ENCODE measurements at places on chromosomes 7 and 10.
A peak's percentile ranks its signal among the peaks of the same experiment; 100 is the strongest.

DNA sequence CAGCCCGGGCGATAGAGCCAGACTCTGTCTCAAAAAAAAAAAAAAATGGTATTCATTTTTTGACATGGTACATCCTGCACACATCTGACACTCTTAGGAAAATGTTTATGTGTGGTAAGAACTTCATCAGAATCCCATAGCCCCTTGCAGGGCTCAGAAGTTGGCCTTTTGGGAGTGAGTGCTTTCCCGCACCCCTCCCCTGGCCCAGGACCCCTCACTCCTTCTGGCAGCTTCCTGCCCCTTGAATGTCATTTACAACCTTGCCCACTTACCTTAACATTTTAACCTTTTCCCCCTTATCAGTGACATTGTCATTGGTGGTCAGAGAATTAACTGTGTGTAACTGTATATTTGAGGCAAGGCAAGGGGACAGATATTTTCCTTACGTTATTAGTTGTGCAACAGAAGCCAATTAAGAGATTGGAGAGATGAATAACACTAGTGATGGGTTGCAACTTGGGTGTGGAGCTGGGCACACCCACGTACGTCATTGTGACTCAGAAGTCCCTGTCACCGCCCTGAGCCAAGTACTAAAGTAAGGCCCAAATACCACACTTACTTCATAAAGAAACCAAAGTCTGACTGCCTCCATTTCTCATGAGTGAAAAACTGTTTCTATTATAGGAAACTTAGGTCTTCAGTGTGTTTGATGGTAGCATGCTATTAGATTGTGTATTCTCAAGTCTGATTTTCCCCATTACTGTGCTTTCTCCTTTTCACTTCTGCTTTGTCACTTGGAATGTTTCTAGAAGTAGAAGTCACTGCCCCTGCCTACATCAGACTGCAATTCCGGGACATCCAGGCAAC, 31.6 kb downstream of the OGDH start:
- peak; percentile 58 for DNase-seq

DNA sequence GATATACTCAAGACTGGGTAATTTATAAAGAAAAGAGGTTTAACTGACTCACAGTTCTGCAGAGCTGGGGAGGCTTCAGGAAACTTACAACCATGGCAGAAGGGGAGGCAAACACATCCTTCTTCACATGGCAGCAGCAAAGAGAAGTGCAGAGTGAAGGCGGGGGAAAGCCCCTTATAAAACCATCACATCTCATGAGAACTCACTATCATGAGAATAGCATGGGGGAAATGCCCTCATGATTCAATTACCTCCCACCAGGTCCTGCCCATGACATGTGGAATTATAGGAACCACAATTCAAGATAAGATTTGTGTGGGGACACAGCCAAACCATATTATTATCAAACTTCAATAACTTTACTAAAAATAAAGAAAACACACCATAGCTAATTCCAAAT, 30.4 kb upstream of the JAZF1 start:
- DNase-seq = no peak

GRCh38 chr10:96152437-96152836, 22.3 kb downstream of the ZNF518A start:
- no peak for DNase-seq

- DNase-seq = no peak
These were observed 47.9 kb downstream of the EXOC4 start for GRCh38 chr7:133300811-133301210.

- no peak for DNase-seq
These were observed 70.1 kb downstream of the AUTS2 start for GRCh38 chr7:69668339-69668870.

- DNase-seq = no peak
These were observed 476 bp upstream of the RET start for GRCh38 chr10:43076311-43076875.

DNA sequence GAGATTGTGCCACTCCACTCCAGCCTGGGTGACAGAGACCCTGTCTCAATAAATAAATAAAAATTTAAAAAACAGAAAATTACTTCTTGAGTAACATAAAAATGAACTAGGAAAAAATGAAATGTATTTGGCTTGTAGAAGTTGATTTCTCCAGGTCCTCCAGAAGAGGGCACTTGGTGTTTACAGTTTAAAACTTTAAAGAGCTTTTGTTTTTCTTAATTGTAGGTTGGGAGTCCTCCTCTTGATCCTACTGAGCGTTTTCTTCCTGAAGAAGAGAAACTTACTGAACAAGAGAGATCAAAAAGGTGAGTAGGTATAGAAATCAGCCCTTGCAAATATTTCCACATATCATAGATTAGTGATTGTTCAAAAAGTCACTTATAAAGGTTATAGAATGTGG, 16.2 kb downstream of the KIFBP start:
- no peak for DNase-seq

DNA sequence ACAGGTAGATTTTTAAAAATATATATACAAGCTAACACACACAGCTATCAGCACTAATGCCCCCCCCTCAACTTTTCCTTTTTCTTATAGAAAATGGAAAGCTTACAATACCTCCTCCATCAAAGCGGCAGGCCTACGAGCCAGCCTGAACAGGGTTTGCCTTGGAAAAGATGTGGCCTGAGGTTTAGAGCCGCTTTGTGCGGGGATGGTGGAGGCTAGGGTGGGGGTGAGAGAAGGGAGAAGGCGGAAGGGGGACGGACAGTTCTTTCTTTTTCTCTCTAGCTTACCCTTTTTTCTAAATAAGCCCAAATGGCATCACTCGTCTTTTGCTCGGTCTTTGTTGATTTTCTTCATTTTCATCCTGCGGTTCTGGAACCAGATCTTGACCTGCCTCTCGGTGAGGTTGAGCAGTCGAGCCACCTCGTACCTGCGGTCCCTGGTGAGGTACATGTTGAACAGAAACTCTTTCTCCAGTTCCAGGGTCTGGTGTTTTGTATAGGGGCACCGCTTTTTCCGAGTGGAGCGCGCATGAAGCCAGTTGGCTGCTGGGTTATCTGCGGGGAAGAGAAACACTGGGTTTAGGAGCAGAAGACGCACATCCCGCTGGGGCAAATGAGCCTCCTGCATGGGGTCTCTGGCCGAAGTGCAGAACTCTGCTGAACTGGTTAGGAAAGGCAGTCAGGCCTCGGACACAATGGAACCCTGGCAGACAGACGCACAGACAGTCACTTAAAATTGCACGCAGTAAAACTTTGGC, 1.9 kb downstream of the HOXA9 start:
- DNase-seq = no peak

GRCh38 chr7:47931005-47932004, 17.0 kb downstream of the PKD1L1 start:
- no peak for DNase-seq

- DNase-seq = no peak
These were observed 109.9 kb upstream of the ABI1 start for GRCh38 chr10:26970667-26971066.

DNA sequence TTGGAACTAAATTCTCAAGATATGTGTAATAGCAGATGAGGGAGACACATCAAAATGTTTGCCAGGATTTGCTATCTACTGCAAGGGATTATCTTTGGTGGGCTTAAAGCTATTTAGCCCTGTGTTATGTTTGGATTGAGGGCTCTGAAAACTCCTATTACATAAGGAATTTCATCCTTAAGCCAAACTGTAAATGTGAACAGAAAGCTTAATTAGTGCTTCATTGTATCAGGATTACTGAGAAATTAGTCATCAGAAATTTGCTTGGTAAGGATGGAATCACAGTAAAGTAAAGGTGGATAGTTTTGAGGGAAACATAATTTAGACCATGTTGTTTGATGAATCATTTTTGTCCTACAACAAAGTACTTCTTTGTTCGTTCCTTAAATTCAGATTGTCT, 8.3 kb downstream of the ANKRD7 start:
- no peak for DNase-seq

- no peak for DNase-seq
These were observed 84.4 kb upstream of the BET1 start for GRCh38 chr7:94088560-94088959.

DNA sequence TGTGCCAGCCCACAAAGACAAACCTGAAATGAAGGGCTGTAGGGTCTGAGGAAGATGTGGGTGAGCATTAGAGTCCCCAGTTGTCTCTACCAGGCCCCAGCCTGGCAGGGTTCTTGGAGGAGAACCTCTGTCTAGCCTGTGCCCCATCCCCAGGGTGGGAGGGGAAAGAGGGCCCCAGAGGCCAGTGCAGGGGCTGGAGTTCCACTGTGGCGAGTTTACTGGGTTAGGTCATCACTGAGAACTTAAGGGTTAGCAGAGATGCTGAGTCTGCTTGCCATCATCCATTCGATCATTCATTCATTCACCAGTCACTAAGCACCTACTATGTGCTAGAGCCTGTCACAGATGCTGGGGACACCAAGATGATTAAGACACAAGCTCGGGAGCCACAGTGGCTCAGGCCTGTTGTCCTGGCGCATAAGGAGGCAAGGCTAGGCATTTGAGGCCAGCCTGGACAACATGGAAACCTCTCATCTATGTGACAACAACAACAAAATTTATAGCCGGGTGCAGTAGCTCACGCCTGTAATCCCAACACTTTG, 2.6 kb downstream of the ANKRD2 start:
- DNase-seq = no peak

- DNase-seq = no peak
These were observed 258.2 kb upstream of the SORCS1 start for GRCh38 chr10:107422681-107423080.

DNA sequence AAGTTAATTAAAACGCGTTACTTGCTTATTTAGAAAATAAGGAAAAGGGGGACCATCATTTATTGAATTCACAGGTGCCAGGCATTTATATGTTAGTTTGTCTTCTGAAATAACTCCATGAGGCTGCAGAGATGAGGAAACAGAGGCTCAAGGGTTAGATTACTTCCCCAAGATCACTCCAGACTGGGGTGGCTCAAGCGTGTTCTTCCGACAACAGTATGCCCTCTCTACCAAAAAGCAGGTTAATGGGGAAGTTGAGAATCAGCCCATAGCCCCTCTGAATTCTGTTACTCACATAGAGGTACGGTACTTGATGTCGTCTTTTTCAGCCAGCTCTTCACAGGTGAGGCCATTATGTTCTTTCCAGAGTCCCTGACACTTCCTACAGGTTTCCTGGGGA, 129.3 kb downstream of the RNF216 start:
- DNase-seq = no peak

DNA sequence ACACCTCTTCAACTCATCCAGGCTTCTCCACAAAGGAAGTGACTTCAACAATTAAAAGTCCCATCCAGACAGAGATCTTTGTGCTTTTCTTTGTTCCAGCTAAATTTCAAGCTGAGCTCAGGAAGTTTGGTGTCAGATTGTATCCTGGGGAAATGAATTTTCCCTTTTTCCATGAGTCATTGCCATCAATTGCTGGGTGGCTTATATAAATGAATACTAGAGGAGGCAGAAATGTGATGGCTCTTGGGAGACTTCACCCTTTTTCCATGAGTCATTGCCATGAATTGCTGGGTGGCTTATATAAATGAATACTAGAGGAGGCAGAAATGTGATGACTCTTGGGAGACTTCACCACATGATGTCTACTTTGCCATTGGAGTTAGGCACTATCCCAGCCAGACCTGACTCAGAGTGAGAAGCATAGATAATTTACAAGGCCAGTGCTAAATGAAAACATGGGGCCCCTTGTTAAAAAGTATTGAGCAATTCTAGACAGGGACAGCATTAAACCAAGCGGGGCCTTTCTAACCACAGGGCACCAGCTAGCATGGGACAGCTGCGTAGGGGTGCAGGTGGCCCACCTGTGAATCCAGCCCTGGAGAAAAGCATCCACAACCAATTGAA, 339.2 kb upstream of the PODXL start:
- DNase-seq = no peak

GRCh38 chr7:116353647-116354046, 143.3 kb downstream of the TES start:
- no peak for DNase-seq

- no peak for DNase-seq
These were observed 12.7 kb upstream of the NRP1 start for GRCh38 chr10:33347211-33347610.

DNA sequence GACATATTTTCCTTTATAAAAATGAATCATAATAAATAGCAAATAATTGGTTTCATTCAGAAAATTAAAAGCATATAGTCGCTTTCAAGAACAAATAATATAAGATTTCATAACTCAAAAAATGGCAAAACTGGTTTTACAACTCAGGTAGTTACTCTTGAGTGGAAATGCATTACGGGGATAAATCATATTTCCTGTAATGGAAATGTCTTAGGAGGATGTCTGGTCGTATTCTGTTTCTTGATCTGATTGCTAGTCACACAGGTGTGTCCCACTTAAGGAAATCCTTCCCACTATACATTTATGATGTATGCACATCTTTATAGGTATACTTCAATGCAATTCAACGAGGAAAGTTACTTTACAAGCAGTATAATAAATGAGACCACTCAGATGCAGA, 20.7 kb downstream of the NRAP start:
- DNase-seq = no peak

- DNase-seq = no peak
These were observed 89.0 kb downstream of the CUL1 start for GRCh38 chr7:148787571-148788295.

DNA sequence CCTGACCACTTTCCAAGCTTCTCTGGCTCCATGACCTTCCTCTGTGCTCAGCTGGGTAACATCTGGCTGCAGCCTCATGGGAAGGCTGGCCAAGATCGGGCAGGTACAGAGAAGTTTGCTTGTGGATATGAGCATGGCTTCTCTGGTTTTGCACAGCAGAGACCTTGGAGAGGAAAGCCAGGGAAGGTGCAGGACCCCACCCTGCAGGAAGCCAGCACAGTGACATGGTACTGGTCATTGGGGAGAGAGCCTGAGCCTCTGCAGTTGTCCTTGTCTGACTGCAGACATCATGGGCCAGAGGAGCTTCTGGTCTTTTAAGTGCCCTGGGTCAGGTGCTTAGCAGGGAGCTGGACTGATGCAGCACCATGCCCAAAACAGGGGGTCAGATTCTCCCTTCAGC, 70.6 kb upstream of the LEP start:
- no peak for DNase-seq

- no peak for DNase-seq
These were observed 10.2 kb downstream of the WDR11 start for GRCh38 chr10:120861178-120861855.

DNA sequence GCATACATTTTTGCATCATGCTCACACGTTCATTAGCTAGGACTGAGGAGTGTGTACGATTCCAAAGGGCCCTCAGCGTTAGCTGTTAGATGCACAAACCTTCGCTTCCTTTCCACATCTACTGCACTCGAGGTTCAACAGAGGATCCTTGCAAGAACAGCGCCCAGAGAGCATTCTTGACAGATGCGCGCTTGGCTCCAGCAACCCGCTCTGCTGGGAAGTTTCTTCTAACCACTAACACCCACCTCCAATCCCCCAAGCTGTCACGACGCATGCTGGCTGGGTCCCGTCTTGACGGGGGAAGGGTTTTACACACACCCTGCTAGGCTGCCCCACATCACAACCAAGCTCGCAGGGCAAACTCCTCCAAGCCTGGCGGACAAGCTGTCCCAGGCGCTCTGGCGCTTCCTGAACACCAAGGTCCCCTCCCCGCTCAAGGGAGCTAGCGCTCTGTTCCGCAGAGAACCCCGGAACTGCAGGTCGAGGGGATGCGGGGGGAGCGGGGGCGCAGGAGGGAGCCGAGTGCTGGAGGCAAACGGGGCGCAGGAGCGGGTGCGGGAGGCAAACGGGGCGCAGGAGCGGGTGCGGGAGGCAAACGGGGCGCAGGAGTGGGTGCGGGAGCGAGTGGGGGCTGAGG, 653 bp upstream of the ADRB1 start:
- DNase-seq = no peak

GRCh38 chr10:34701194-34701593, 113.9 kb downstream of the PARD3 start:
- no peak for DNase-seq

GRCh38 chr7:79291498-79291865, 162.0 kb downstream of the MAGI2 start:
- DNase-seq = no peak
